Dorsolateral prefrontal cortex (tissue), 122 donors: ENCODE measurements at places on chromosomes 12 and 14. TPM values are rescaled to one million over a fixed set of nuclear protein-coding genes. Genes with fewer than 3 reads are reported as not detected.

DNA sequence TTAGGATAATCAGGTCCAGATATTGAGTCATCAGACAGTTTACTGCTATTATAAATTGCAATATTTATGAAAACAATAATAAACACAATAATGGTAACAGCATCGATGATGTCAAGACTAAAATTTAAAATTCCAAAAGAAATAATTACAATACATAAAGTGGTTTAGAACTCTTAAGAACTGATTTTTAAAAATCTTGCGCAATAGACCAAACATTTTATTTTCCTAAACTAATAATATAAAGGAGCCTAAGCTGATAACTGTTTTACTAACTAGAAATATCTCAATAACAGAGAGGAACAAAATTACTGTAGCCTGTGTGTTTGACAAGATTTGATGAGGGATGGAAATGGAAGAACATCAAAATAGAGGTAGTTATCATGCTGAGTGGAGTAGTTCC, 93.9 kb upstream of the TRHDE start:
- no peak for DNase-seq

DNA sequence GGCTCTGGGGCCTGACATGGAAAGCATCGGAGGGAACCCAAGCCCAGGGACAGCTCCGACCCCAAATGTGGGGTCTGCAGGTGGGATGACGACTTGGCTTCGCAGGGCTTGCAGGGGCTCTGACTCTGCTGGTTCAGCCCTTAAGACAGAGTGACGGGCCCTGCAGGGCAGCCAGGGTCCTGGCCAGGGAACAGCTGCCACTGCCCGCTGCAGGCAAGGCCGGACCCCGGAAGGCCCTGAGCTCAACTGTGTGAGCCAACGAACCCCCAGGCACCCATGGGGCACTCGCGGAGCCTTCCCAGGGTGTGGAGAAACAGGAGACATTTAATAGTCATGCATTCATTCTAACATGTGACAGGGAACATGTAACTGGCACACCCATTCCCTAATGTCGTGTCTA, 120.7 kb downstream of the PIWIL1 start:
- DNase-seq, result no peak

DNA sequence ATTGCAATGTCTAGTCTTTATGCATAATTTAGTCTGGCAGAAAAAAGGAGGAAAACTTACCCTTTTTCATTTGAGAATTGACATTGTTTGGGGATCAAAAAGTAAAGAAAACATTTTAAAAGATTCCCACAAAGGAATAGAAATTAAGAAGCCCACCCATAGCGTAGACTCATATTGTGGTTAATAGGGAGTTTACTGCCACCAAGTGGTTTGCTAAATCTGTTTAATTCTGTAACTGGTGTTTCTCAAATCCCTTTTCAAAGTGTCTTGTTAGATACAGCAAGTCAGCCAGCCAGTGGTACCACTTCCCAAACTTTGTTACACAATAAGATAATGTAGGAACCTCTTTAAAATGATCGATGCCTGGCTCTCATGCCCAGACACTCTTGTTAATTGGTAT, 180.3 kb downstream of the IPO8 start:
- DNase-seq, result no peak

DNA sequence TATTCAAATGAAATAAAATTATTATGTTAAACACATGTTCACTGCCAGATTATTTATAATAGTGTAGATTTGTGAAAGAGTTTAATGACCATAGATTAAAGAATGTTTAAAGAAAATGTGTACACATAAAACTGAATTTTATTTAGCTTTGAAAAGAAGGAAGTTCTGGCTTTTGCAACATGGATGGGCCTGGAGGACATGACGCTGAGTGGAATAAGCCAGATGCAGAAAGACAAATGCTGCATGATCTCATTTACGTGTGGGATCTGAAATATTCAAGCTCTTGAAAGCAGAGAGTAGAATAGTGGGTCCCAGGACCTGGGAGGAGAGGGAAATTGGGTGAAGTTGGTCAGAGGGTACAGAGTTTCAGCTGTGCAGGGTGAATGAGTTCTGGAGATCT, 1261.2 kb downstream of the TMEM121 start:
- no peak for DNase-seq

GRCh38 chr14:76313303-76313702, 62.6 kb upstream of the ESRRB start:
- no peak for DNase-seq

GRCh38 chr14:37594238-37594970, 645 bp downstream of the FOXA1 start:
- no peak for DNase-seq

DNA sequence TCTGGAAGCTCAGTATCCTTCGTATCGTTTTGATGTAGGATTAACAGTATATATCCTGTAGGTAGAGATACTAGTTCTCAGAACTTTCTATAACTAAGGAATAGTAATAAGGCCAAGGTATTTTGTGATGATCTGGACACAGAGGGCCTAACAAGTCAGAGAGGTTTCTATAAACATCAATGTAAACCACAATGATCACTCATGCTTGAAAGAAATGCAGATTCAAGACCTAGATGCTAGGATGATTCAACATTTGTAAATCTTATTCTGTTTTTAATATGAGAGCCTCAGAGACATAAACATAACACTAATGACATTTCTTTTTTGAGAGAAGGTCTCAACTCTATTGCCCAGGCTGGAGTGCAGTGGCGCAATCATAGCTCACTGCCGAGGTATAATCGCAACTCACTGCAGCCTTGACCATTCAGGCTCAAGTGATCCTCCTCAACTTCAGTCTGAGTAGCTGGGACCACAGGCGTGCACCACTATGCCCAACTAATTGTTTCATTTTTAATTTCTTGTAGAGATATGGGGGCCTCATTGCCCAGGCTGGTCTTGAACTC, 16.2 kb downstream of the SUPT16H start:
- no peak for DNase-seq

DNA sequence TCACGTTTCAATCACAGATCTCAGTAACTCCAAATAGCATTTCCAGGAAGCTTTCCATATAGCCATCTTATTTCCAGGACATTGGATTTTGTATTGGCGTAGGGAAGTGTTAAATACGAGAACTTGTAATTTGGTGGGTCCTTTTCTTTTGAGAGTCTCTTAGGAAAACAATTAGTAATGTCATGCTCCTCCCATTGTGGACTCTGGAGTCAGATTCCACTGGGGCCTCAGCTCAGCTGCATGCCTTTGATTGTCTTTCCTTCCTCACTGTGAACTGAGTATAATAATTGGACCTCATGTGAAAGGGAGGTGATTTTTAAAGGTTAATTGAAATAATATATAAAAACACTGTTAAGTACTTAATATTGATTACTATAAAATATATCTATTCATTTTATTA, 462.6 kb downstream of the NPAS3 start:
- DNase-seq, result no peak

FLVCR2 gene
- 4.9 TPM for total RNA-seq

KLHL33 gene
- 0.57 TPM for total RNA-seq

TAS2R9 gene
- total RNA-seq, result 2.1 TPM
